ENCODE measurements at places on chromosomes 11 and 22.

GRCh38 chr11:96033095-96033494 lies 109.2 kb upstream of the MTMR2 start:
- no peak for DNase-seq

DNA sequence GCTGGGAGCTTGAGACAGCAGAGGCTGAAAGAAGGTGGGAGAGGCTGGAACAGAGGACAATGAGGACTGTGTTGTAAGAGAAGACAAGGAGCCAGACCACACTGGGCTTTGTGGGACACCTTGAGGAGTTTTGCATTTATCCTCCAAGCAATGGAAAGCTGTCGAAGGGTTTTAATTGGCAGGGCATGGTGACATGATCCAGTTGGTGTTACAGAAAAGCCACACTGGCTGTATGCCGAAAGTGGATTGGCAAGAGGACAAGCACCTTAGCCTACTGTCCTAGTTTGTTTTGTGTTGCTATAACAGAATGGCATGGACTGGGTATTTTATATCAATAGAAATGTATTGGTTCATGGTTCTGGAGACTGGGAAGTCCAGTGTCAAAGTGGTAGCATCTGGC lies 14.0 kb upstream of the APLNR start:
- no peak for DNase-seq

DNA sequence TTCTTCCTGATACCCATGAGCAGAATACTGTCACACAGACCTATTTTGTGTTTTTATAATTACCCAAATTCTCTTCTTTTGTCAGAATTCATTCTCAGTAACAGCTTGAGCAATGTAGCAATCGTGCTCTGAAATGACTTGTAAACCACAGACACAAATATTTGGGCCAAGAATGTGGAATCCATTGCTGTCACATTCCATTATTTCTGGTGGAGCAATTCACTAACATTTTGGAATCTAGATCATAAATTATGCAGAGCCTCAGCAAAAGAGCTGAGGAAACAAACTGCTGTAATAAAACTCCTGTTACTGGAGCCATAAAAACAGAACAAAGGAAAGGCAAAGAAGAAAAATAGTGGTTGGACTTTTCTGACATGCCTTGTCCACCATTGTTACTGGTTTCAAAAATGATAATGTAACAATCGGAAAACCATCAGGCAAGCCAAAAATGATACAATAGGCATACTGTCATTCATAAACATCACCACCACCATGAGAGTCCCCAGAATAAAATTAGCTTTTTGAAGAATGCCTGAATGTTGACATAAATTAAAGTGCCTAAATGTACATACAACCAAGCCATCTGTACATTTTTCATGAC lies 223.4 kb upstream of the PITPNB start:
- DNase-seq: no peak

- DNase-seq: no peak
These were observed 20.3 kb upstream of the CFAP300 start for GRCh38 chr11:102026959-102027358.

DNA sequence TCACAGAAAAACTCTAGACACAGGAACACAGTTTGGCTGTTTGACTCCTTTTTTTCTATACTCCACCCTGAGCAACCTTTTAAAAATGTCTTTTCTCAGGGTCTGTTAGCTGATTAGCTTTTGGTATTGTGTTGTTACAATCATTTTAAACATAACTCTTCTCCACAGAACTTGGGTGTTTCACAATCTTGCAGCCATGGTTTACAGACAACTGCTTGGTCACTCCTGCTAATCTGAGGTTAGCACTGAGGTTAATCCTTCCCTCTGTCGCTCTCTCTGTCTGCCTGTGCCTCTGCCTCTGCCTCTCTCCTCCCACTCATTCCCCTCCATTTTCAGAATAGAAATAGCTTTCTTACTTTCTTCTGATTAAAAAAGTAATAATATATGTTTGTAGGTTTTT lies 62.4 kb upstream of the ZBED5 start:
- DNase-seq: no peak

DNA sequence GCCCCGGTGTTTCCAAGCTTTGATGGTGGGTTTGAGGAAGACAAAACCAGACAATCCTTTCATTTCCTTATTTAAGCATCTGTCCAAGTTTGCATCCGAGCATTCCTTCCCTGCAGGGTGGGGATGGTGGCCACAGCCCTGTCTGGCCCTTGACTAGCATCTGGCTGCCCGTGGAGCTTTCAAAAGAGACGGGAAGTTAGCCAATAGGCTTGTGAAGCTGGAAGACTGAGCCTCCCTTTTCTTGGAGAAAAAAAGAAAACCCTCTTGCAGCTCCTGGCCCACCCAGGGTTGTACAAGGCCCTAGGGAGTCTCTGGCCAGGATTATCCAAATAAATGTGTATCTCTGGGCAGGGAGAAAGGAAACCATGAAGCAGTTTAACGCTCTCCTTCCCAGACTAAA lies 60.6 kb downstream of the MICAL2 start:
- DNase-seq: no peak

GRCh38 chr22:46058591-46059519 lies 81.9 kb upstream of the WNT7B start:
- no peak for DNase-seq

DNA sequence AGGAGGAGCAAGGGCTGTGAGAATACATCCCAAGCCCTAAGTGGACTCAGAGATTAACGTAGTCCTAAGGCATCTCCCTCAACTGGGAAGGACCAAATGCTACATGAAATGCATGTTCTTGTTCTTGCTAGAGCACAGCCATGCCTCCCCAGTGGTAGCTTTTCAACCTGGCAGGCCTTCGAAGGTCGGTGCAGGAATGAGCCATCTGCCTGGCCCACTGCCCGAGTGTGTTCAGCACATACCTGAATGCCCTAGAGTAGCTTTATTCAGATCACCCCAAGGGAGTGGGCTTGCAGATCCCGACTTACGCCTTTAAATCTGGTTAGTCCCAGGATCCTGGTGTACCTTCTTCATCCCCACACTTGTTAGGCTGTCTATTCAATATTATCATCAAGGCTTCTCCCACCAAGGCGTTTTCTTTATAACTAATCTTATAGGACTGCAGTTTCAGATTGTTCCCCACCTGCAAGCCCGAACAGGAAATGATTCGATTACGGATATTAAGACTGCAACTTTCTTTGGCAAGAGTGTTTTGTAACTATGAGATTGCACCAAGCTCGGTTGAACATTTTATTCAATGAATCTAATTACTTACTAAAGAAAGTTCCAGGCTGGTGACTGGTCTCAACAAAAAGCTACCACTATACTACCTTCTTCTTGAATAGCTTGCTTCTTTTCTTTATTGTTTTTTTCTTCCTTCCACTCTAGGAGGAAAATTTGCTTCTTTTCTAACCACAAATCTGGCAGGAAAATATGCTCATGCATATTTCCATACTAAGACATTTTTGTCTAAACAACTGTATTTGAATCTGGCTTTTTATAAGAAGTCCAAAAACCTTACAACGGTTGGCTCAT lies 115.6 kb downstream of the SGSM3 start:
- DNase-seq: no peak

GRCh38 chr11:73346186-73346935 lies 29.8 kb upstream of the RELT start:
- DNase-seq: no peak

DNA sequence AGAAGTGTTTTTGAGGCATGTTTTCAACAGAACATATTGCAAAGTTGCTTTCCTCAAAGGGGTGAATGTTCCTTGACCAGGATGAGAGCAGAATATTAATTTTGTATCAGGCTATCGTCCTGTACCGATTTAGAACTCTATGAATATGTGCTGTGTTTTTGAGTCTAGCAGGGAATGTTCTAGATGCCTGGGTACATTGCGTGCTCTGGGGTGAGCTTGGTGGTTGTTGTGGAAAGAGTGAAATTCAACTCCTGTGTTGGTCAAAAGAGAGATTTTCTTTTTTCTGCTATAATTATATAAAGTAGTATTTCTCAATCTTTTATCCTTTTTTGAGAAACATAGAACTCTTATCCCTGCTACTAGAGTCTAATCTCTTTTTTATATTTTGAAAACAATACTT lies 51.2 kb upstream of the OR4B1 start:
- no peak for DNase-seq

DNA sequence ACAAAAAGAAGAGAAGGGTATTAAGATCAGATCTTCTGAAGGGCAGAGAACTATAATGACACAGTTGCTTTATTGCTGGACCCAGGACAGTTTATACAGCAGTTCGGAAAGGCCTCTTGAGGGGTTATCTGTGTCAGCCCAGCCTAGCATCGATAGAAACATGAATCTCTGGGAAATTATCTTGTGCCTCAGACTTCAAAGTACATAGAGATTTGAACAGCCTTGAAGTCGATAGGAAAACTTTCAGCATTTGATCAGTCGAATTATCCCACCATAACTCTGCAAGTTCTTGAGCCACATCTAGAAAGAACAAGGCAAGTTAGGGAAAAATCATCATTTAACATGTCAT lies 2.5 kb upstream of the LMO2 start:
- no peak for DNase-seq

GRCh38 chr11:119504371-119504770 lies 81.4 kb upstream of the THY1 start:
- no peak for DNase-seq

- DNase-seq: no peak
These were observed 35.6 kb downstream of the FBLN1 start for GRCh38 chr22:45538281-45538680.

GRCh38 chr11:17489751-17490150 lies 13.1 kb upstream of the ABCC8 start:
- DNase-seq: no peak

DNA sequence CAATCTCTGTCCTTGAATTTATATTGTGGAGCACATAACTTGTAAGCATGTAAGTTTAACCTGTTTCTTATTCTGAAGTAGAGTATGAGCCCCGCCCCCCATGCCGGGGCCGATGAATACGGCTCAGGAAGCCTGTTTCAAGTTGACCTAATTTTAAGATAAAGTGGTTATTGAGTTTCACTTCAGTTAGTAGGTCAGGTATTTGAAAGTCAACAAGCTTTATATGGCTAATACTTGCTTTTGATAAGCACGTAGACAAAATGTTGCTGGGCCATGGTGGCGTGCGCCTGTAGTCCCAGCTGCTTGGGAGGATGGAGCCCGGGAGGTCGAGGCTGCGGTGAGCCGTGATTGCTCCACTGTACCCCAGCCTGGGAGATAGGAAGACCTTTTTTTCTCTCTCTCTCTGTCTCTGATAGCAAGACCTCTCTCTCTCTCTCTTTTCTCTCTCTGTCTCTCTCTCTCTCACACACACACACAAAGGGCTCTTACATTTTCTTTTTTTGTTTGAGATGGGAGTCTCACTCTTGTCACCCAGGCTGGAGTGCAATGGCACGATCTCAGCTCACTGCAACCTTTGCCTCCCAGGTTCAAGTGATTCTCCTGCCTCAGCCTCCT lies 14.4 kb downstream of the YWHAH start:
- no peak for DNase-seq

- DNase-seq: no peak
These were observed 20.9 kb upstream of the SCUBE1 start for GRCh38 chr22:43364169-43364435.

- DNase-seq: peak; percentile 42
These were observed 2.6 kb upstream of the CHRM1 start for GRCh38 chr11:62923601-62924411.

DNA sequence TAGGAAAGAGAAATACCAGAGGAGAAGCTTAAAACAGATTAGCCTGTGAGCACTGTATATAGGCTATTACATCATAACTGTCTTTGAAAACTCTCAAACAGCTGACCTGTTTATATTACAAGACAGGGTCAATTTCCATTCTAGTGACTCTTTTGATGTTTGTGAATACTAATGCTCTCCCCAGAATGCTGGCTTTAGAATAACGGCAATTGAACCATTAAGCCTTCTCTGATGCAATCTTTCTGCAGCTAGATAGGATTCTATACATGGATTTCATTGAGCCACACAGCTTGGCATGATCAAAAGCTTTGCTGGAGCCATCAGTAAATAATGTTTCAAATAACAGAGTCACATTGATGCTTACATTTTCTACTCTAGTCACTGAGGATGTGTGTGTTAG lies 122.7 kb upstream of the FAT3 start:
- no peak for DNase-seq

DNA sequence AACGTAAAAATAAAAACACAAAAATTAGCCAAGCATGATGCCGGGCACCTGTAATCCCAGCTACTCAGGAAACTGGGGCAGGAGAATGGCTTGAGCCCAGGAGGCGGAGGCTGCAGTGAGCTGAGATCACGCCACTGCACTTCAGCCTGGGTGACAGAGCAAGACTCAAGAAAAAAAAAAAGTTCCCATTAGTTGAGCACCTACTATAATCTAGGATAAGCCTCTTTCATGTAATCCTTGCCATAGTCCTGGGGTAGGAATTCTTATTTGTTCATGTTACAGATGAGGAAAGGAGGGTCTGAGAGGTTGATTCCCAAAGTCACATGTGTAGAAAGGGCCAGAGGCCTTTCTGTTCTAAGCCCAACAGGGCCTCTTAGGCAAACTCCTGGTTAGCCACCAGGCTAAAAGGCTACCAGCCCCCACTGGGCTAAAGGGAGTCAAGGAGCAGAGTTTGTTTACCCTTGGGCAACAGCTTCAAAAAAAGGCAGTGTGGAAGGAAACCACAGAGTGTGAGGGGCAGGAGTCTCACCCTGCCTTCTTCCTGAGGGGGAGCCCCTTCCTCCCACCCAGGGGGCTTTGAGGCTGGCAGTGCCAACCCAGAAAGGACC lies 21.6 kb upstream of the CSNK1E start:
- no peak for DNase-seq

- DNase-seq: no peak
These were observed 58.7 kb downstream of the DENND5A start for GRCh38 chr11:9206496-9206895.

DNA sequence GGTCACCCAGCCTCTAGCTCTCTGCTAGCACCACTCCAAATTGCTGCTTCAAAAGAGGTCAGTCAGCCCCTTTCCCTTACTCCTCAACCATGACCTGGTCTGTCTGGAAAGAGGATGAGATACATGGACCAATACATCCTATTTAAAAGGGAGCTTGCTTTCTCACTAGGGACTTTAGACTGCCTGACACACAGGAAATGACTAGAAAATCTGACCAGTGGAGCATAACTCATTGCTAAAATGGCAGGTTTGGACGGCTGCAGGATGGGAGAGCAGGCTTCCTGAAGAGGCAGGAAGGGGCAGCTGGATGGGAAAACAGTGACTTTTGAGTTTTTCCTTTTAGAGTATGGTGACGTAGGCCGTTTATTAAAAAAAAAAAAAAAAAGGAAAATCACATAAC lies 25.3 kb downstream of the STIM1 start:
- DNase-seq: no peak

DNA sequence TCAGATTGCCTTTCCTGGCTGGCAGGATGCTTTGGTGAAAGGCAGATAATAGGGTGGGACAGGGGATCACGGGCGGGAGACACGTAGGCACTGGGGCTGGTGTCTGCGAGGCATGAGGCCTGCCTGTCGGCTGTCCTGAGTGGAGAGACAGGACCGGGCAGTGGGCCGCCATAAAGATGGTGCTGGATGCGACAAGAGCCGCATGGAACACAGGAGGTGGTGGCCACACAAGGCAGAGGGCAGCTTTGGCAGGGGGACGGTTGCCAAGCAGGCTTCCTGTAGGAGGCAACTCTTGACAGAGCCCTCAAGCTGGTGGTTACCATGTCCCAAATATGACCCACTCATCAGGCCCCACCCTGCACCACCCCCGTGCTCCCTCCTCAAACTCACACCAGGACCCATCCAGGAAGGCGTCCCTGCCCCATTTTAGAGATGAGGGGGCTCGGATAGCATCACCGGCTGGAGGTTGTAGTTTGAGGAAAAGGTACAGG lies 4.9 kb upstream of the PPARA start:
- DNase-seq: no peak

- no peak for DNase-seq
These were observed 360.1 kb downstream of the TBC1D22A start for GRCh38 chr22:47122441-47123000.

GRCh38 chr11:115894176-115894575 lies 390.0 kb upstream of the CADM1 start:
- no peak for DNase-seq

- peak; percentile 7 for DNase-seq
These were observed 839 bp downstream of the CEP164 start for GRCh38 chr11:117328375-117329010.
